ENCODE measurements at places on chromosomes 4 and X.

- no peak for DNase-seq
Observed at GRCh38 chr4:188624370-188624769, 485.1 kb downstream of the TRIML1 start.

DNA sequence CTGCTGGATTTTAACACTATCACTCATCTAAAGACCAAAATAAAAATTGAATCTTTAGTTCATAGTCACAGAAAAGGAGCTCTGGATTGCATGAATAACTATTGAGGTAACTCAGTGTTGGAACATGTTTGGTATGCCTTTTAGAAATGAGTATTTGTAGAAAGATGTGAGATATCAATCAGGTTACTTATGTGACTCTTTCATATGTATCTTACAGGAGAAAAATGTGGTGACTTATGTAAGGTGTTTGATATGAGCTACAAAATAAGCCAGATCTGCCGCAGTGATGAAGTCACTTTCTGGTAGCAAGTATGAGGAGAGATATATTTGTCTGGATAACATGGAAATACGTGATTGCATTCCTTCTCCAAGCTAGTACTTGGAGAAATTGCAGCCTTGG is 1653.3 kb upstream of the PCDH7 start:
- no peak for DNase-seq

DNA sequence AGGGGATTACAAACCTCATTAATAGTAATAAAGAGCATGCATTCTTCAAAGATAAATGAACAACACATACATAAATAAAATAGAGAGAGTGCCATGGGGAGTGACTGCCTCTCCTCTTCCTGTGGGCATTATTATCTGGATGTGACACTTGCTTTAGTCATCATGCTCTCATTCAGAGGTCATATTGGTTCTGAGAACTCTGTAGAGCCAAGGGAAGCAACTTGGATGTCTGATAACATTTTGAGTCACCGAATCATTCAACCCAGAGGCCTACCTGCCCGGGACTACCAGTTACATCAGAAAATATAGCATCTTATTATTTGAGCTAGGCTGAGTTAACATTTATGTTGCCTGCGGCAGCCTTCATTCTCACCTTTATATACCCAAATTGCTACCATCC is 489.5 kb downstream of the STIM2 start:
- DNase-seq: peak; percentile 53

GRCh38 chrX:26778320-26778888 is 562.4 kb downstream of the MAGEB5 start:
- DNase-seq: no peak

DNA sequence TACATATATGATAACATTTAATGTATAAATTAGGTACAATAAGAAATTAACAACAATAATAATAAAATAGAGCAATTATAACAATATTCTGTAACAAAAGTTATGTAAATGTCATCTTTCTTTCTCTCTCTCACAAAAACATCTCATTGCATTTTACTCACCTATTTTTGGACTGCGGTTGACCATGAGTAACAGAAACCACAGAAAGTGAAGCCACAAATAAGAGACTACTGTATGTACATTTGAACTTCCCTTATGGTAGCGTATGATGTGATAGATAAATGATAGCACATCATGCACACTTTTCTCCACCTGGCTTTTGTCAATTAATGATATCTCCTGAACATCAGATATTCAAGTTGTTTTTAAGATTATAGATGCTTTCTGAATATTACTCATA is 80.5 kb downstream of the HNRNPD start:
- DNase-seq: no peak

GRCh38 chrX:148958901-148959300 is 458.5 kb downstream of the AFF2 start:
- no peak for DNase-seq

GRCh38 chr4:86630629-86631028 is 36.5 kb downstream of the PTPN13 start:
- no peak for DNase-seq

DNA sequence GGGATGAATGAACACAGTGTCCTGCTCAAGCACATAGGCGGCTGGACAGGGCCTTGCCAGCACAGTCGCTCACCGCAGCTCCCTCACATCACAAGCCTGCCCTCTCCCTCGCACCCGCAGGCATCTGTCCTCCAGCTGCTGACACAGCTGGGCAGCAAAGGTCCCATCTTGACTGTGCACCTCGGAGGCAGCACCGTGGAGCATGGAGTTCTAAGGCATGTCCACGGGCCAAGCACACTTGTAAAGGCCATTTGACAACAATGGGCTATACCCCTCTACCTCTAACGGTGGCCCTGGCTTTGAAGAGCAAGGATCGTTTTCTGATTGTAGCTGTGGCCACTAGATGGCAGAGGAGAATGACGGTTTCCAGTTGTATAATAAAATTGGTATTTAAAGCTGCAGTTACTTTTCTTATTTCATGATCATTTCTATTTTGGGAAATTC is 53.8 kb downstream of the APLN start:
- DNase-seq: no peak

- no peak for DNase-seq
Observed at GRCh38 chr4:128862608-128863311, 53.3 kb downstream of the JADE1 start.

- no peak for DNase-seq
Observed at GRCh38 chr4:10569491-10569890, 112.3 kb upstream of the ZNF518B start.

DNA sequence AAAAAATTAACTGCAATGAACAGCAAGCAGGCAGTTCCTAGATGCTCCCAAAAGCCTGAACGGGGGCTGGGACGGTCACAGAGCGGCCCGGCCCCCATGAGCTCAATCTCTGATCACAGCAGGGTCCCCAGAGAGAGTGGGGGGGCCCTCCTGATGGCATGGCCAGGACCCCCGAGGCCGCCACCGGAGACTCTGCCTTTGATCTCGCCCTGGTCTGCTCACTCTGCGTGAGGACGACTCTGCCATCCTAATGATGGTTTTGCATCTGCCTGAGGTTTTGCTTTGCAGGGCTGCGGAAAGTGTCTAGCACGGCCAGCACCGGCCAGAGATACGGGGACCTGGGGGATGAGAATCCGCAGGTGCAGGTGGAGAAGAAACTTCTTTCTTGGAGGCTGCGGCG is 103.8 kb downstream of the SHOX start:
- DNase-seq: no peak
